ENCODE measurements at places on chromosomes 16 and 17.

DNA sequence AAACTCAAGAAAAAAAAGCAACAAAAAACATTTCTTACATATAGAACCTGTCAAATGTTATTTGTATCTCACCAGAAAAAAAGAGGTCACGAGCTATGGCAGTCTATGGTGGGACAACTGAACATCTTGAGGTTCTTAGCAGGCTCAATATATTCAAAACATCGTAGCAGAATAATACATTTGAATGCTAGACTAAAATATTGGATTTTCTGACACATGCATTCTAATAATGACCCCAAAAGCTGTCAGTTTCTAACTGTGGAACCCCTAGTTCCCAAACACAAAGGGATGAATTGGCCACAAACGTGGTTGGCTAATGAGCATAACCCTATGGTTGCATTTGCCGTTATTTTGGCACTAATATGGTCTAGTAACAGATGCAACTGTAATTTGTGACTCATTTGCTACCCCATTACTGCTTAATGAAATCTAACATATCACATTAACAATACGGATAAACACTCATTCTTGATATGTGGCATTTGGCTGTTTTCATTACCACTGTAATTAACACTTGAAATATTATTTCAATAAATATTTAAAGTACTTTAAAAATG lies 81.2 kb downstream of the TOX3 start:
- no peak for DNase-seq

- DNase-seq = no peak
These were observed 6.7 kb downstream of the ALOX12B start for GRCh38 chr17:8080799-8081219.

- no peak for DNase-seq
These were observed 19.9 kb downstream of the POLR3E start for GRCh38 chr16:22317001-22317530.

DNA sequence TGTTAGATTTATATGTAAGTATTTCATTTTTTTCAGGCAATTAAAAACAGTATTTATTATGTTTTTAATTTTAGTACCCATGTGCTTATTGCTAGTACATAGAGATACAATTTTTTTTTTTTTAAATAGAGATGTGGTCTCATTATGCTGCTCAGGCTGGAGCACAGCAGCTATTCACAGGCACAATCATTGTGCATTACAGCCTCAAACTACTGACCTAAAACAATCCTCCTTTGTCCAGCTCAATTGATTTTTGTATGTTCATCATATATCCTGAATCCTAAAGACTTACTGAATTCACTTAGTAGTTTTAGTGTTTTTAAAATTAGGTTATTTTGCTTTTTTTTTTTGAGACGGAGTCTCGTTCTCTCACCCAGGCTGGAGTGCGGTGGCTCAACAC lies 26.3 kb downstream of the SPECC1 start:
- DNase-seq = no peak

GRCh38 chr17:76382803-76383545 lies 1.4 kb upstream of the SPHK1 start:
- no peak for DNase-seq

- DNase-seq = no peak
These were observed 21.3 kb upstream of the EMP2 start for GRCh38 chr16:10601444-10602408.

- DNase-seq = no peak
These were observed 231.0 kb downstream of the RBFOX3 start for GRCh38 chr17:79379700-79380445.
